ENCODE measurements at places on chromosomes 3 and 15.

- no peak for DNase-seq
Observed at GRCh38 chr15:95687061-95687460, 643.4 kb upstream of the NR2F2 start.

- DNase-seq, result no peak
Observed at GRCh38 chr15:37057256-37057655, 43.1 kb downstream of the MEIS2 start.

DNA sequence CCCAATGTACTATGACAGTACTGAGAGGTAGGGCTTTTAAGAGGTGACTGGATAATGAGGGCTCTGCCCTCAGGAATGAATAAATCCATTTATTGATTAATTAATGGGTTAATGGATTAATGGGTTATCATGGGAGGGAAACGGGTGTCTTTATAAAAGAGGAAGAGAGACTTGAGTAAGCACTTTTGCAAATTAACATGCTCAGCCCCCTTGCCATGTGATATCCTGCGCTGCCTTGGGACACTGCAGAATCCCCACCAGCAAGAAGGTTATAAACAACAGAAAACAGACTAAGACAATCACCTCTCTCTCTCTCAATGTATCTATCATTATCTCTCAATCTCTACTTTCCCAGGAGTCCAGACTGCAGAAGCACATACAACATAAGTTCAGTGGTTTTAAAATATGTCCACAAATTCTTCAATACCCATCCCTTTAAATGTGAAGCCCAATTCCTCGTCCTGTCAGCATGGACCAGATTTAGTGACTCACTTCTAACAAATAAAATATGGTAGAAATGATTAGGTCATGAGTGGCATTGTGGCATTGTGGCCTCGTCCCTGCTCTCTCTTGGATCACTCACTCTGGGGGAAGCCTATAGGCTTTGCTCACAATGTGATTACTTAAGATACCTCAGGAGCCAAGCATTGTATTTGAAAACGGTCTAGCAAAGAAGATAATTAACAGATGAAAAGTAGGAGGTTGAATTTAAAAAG lies 40.0 kb upstream of the IL12A start:
- no peak for DNase-seq

DNA sequence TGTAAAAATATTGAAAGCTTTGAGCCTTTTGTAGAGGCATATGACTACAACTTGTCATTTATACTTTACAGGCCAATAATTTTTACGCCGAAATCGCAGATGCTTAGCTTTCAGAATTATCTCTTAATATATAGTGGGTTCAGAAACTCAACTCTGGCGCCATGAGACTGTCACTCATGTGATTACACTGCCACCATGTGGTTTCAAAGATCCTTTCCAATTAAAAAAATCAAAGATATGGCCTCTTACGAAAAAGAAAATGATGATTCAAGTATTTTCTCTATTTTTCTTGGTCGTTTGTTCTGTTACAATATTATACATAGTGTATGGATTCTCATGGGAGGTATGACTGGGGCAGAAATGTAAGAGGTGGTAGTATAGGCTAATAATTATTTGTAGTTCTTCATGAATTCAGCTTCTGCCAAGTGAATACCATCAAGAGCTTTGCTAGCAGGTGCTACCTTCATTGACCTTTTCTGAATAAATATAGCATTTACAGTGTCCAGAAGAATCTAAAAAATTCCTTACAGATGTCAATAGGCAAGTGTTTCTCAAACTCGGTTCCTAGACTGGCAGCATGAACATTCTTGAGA lies 751.7 kb upstream of the GOLIM4 start:
- no peak for DNase-seq

DNA sequence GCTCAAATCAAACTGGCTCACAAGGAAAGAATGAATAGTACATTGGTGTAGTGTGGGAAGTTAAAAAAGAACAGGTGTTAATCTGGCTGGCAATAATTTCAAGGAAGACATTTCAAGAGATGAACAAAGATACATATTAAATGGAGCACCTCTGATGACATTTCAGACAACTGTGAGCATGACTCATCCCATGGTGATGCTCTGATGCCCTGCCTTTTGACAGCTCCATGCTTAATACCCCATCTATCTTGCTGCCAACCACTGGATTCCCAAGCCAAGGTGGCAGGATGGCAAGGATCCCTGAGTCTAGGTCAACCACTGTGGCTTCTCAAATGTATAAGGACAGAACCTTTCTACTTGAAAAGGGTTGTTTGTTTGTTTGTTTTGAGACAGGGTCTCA lies 29.3 kb downstream of the LRRC2 start:
- no peak for DNase-seq

DNA sequence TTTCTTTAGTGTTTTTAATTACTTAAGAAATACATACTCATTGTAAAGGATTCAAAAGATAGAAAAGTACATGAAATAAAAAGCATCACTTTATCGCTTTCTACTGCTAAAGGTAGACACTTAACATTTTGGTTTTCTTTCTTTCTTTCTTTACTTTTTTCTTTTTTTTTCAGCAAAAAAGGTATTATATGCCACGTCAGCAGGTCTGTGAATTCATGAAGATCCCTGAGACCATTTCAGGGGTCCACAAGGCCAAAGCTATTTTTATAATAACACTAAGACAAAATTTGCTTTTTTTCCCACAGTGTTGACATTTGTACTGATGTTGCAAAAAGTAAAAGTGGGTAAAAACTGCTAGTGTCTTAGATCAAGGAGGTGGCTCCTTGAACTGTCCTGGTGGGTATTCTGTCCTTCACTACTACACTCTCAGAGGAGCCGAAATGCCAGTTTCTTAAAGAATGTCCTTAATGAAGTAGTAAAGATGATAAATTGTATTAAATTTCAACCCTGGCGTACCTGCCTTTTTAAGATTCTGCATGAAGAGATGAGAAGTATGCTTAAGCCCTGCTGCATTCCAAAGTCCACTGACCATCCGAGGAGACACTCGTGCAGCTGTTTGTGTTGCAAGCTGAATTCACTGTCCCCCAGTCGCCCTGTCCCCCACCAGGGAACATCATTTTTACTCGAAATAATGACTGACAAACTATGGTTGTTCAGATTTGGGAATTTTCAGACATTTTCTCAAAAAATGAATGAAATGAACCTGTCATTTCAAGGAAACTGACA lies 106.7 kb upstream of the PIAS1 start:
- DNase-seq, result no peak

- no peak for DNase-seq
Observed at GRCh38 chr3:186121968-186122367, 13.1 kb upstream of the ETV5 start.

- no peak for DNase-seq
Observed at GRCh38 chr3:53641397-53641796, 147.0 kb downstream of the CACNA1D start.

- DNase-seq, result no peak
Observed at GRCh38 chr15:101533371-101534140, 44.0 kb upstream of the PCSK6 start.

- no peak for DNase-seq
Observed at GRCh38 chr15:50938525-50938924, 30.0 kb downstream of the AP4E1 start.

- DNase-seq, result no peak
Observed at GRCh38 chr3:44355362-44356033, 16.9 kb downstream of the TCAIM start.

GRCh38 chr3:173301647-173302046 lies 95.9 kb upstream of the NLGN1 start:
- no peak for DNase-seq

- DNase-seq, result no peak
Observed at GRCh38 chr3:16599694-16600093, 5.5 kb downstream of the DAZL start.
